ENCODE measurements at places on chromosomes 6 and 20.

DNA sequence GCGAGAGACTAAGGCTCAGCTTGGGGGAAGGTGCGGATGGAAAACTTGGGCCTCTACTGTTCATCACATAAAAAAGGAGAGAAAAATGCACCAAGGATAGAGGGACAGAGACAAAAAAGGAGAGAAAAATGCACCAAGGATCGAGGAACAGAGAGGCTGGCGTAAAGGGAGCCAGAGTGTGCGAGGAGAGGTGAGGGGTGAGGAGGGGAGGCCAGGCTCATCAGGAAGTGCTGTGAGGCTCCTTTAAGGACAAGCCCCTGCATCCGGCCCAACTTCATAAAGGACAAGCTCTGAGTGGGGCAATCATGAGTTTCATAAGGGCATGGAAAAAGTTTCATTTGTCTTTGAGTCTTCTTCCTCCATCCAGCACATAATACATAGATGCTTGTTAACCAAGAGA, 117.2 kb upstream of the NXT1 start:
- no peak for DNase-seq

- peak; percentile 28 for DNase-seq
These were observed 12.2 kb downstream of the SLC17A9 start for GRCh38 chr20:62964700-62965099.

GRCh38 chr20:25216199-25216945, 20.9 kb downstream of the ENTPD6 start:
- no peak for DNase-seq

DNA sequence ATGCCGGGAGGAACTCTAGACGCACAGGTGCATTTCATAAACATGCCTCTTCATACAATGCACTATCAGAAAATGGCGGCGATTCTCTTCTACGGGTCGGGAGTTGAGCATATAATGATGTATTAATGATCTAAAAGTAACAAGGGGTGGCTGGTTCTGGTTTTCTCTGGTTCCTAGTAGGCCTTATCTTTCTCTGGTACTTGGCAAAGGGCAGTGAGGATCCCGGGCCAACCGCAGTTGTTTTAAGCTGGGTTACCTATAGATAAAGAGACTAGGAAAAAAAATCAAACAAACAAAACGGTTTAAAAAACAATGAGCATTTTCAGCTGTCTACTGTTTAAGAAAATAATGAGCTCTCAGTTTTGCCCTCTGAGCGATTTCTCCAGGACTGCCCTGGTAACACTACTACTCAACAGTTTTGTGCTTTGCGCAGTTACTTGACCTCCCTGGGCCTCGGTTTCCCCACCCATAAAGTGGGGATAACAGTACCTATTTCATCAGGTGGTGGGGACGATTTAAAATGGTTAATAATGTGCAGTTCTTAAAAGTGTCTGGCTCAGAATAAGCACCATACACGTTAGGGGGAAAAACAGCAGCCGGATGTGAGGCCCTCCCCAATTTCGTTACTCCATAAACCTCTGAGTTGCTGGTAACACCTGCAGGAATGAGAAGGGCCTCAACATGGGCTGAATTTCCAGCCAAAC, 1.3 kb upstream of the SIRT5 start:
- DNase-seq: no peak

GRCh38 chr6:6515691-6516607, 72.6 kb upstream of the LY86 start:
- no peak for DNase-seq

DNA sequence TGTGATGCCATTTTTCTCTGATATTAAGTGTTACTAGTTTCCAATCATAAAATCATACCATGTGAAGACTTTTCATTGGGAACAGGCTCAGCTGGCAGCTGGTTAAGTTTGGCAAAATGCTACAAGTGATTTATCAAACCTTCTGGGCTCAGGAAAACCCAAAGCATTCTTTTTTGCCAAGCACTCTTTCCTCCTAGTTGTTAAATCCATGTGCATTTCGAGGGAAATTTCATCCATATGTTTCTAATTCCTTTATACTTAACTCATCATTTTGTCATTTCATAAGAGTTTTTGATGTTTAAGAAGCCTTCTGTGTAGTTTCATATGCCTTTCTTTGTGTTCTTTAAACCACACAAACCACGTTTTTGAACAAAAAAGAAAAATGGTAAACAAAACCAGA, 217.6 kb upstream of the PDE10A start:
- DNase-seq: peak; percentile 94

DNA sequence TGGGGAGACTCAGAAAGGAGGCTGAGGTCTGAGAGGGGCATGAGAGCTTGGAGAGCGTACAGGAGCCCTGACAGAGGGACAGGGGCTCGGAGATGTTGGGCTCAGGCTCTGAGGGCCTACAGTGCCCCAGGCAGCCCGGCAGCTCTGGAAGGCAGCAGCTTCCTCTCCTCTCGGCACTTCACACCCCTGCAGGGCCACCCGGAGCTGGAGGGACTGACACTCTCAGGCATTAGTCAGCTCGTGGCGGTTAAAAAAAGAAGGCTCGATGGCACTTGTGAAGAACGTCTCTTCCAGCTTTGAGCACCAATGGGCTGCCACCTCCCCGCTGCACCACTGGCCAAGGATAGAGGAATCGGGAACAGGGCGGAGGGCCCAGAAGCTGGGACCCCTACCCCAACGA, 62.6 kb upstream of the SIRPA start:
- no peak for DNase-seq

- no peak for DNase-seq
These were observed 17.7 kb downstream of the CLIC5 start for GRCh38 chr6:45997875-45998506.

GRCh38 chr6:28225056-28225834, at the start of gene ZSCAN9:
ZSCAN9 (plus strand) TSS chr6:28225275; CDS start chr6:28227085, 1,810 bp downstream.
- DNase-seq: peak; percentile 43

DNA sequence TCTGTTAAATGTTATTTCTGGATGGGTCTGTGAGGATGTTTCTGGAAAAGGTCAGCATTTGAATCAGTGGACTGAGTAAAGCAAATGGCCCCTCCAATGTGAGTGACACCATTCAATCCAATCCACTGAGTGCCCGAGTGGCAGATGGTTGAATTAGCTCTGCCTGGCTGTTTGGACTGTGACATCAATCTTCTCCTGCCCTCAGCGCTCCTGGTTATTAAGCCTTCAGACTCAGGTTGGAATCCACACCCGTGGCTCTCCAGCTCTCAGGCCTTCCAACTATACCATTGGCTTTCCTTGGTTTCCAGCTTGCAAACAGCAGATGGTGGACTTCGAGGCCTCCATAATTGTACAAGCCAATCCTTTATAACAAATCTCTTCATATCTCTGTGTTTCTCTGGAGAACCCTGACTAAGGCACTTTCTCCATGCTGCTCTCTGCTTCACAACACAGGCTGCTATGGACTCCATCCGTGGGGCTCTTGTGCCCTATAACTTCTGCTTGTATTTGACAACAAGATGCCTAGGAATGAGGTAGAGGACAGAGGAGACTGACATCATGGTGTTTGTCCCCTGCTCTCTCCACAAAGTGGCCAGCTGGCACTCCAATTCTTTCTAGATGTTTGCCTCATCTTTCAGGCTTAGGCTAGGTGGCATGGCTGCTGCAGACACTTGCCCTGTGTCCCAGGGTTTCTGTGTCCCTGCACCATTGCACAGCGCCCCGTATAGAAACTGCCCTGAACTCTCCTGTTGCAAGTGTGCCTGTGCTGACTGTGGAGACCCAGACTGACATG, 4.8 kb upstream of the CSTL1 start:
- DNase-seq: no peak

DNA sequence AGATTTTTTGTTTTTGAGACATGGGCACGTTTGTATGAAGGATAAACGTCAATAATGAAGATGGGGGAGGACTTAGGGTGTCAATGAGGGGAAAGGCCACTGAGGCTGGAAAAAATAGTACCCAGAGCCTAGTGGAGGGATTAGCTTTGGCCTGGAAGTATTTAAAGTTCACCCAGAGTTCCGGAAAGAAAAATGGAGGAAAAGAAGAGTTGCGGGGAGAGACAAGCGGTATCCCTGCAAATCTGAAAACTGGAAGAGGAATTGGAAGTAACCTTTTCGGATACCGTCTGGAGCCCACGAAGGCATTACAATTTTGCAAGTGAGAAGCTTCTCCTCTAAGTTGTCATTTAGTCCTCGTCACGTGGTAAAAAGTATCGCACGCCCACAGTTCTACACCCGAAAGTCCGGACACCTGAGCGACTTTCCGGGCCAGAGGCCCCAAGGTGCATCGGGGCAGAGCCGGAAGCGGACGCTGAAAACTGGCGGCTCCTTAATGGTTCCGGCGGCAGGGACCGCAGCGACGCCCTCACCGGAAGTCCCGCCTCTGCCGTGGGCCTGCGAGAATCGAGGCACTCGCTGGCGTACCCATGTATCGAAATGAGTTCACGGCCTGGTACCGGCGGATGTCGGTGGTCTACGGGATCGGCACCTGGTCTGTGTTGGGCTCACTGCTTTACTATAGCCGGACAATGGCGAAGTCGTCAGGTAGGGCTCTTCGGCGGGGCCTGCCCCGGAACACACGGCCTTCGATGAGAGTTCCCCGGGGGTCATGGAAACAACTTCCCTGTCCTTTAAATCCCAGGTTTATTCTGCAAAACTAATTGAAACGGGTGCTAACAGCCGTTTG, at the start of gene SMIM26:
Gene SMIM26, plus strand, starts transcription at position 541 of the 847 bp plus-strand sequence. Its CDS starts 47 bp downstream, at position 588.
- DNase-seq: peak; percentile 82

DNA sequence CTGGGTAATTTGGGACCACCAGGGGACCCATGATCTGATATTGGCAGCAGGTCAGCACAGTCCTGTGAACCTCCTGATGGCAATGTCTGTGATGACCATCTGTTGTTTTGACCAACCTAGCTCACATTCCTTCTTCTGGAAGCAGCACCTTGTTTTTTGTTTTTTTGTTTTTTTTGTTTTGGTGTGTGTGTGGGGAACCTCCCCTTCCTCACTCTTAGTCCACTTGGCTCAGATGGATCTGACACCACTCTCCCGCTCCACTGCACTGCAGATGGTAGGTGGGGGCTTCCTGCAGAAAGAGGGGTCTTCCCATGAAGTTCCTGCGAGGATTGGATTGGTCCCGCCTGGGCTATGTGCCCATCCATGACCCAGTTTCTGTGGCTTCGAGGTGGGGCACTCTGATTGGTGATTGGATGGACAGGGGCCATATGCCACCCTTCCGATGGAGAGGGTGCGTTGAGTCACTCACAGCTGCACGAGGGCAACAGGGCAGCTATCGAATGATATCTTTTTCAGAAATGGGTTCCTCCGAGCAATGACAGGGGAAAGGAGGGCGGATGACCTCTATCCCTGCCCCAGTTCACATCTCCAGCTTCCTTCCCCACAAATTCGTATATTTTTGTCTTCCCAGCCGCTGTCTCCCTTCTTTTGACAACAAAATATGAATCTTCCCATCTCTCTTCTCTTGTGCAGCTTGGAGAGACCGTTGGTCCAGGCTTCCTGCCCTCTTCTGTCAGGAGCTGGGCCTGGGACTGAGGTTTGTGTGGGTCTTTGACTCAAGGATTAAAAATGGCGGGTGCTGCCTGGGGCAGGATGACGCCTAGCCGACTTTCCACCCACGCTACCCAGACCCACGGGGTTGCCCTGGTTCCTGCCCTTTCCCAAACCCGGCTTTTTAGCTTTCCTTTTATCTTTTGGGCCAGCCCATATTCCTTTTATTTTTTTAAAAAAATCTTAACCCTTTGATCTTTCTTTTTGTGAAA, 132.1 kb upstream of the KCNG1 start:
- no peak for DNase-seq

All from skin of body (tissue), 3 donors.